ENCODE measurements at places on chromosomes 3 and 15. TPM values are rescaled to one million over a fixed set of nuclear protein-coding genes. Genes with fewer than 3 reads are reported as not detected.

The SMCO1 gene
- not detected for total RNA-seq

The SYNM gene
- 0.14 TPM for total RNA-seq

The DTX3L gene
- 42.0 TPM for total RNA-seq

DNA sequence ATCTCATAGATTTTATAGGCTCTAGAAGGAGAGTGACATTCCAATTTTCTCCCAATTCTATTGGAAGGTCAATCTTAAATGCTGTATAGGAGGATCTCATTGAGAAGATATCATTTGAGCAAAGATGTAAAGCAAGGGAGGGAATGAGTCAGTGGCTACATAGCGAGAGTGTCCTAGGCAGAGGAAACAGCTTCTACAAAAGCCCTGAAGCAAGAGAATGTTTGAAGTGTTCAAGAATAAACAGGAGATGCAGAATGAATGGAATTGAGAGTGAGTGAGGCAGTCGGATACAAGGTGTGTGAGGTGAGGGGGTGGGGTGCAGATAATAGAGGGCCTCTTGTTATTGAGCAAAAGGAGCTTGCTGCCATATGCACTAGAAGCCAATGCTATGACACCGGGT, 545.9 kb downstream of the IGSF11 start:
- no peaks in the 10 kb centered on the region for H3K36me3 ChIP-seq
- no peak overlapping the region for H3K4me3 ChIP-seq
- H3K27me3 ChIP-seq, result no peaks in the 10 kb centered on the region
- H3K27ac ChIP-seq, result no peak overlapping the region

DNA sequence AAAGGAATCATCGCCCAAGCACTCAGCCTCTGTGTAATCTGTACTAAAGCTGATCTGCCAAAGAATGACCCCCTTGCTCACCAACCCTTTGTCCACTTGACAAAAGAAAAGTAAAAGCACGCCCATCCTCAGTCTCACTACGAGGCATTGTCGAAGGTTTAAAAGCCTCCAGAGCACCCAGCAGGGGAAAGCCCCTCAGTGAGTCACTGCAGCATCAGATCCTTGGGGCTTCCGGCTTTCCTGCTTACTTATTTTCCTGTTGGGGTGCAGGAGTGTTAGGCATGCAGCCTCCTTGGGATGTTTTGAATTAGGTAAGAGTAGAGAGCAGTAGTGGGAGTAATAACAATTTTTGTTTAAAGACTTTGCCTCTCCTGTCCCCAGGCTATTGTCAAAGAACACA, 216.1 kb downstream of the MTHFS start:
- no peak overlapping the region for H3K4me3 ChIP-seq
- H3K27me3 ChIP-seq, result peaks cover 21% of the 10 kb centered on the region
- H3K27ac ChIP-seq, result no peak overlapping the region
- H3K4me1 ChIP-seq, result no peaks in the 10 kb centered on the region
- H3K36me3 ChIP-seq, result no peaks in the 10 kb centered on the region
- DNase-seq, result peak; percentile 8

DNA sequence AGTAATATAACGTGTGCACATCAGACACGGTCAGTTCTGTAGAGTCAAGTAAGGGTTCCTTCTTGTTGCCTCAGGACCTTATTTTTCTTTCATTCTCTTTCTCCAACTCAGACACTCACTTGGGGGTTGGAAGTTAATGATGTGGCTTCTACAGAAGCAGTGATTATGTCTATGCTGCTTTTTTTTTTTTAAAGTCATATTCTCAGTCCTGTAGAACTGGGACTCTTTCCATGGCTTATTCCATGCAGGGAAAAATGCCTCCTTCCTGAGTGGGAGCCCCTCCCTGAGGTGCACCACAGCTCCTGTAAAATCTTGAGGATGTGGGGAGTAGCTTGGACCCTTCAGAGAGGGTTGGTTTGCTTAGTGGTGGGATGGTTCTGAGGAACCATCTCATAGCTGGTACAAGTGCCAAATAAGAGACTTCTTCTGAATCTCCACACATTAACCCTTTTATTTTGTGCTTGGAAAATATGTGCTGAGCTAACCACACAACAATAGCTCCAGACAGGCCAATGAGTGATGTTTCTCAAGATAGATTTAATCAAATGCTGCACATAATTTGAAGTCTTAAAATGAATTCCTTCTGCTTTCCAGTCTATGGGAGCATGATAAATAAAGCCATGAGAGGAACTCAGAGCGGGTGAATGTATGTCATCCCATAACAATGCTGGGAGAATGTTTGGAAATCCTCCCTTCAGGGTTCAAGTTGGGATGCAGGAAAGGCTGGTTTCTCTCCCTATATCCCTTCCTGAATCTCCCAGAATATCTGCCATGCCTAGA, 23.3 kb upstream of the FSTL1 start:
- no peaks in the 10 kb centered on the region for H3K36me3 ChIP-seq
- DNase-seq, result no peak
- no peak overlapping the region for H3K27ac ChIP-seq
- peaks cover 18% of the 10 kb centered on the region for H3K27me3 ChIP-seq

- no peaks in the 10 kb centered on the region for H3K4me1 ChIP-seq
- no peak overlapping the region for H3K4me3 ChIP-seq
Observed at GRCh38 chr3:9675736-9676290, 26.5 kb downstream of the MTMR14 start.

Data from activated CD4-positive, alpha-beta T cell treated with anti-CD3 and anti-CD28 coated beads for 36 hours (primary cell).